ENCODE measurements at places on chromosomes 6 and 20.
A peak's percentile ranks its signal among the peaks of the same experiment; 100 is the strongest.

- peak; percentile 29 for DNase-seq
Observed at GRCh38 chr6:87832025-87832825, 130.2 kb upstream of the AKIRIN2 start.

- DNase-seq: peak; percentile 78
Observed at GRCh38 chr20:39897058-39897457, 792.0 kb downstream of the MAFB start.

GRCh38 chr20:42690842-42691437 is 498.8 kb downstream of the PTPRT start:
- no peak for DNase-seq

- no peak for DNase-seq
Observed at GRCh38 chr6:95847061-95847460, 168.7 kb upstream of the FUT9 start.

GRCh38 chr6:149400050-149400449 is at the start of gene SUMO4:
Gene SUMO4, plus strand, starts transcription at chr6:149400262. Its CDS starts 130 bp downstream, at chr6:149400392.
- DNase-seq: no peak

DNA sequence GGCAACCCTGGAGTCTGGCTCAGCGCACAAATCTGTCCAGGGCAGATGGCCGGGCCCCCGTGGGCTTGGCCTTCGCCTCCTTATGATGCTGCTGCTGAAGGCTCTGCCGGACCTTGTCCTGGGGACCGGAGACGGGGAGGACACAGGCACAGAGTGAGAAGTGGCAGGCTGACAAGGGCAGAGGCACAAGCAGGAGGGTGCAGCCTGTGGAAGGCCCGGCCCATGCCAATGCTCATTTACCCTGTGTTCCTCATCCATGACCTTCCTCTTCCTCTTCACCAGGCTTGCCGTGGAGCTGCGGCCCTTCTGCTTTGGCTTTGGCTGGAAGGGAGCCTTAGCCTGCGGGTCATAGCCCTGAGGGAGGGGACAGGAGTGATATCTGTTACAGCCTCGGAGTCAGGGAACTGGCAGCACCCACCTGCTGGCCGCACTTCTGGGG is 2.4 kb downstream of the B3GALT4 start:
- DNase-seq: no peak
